ENCODE measurements at places on chromosomes 5 and 9. TPM values are rescaled to one million over a fixed set of nuclear protein-coding genes. Genes with fewer than 3 reads are reported as not detected.

- no peak for DNase-seq
Observed at GRCh38 chr5:154849264-154849785, 1.1 kb downstream of the FAXDC2 start.

DNA sequence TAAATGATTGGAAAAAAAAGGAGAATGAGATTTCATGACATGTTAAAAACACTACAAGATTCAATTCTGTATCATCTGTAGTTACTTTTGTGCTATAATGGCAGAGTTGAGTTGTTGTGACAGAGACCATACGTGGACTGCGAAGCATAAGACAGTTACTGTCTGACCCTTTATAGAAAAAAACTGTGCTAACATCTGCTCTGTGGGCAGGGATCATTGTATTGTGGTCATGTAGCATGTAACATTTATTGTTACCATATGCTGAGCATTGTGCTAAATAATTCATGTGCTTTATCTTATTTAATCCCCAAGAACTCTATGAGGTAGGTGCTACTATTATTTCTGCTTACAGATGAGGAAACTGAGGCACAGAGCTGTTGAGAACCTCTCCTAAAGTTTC is 147.3 kb upstream of the HMHB1 start:
- no peak for DNase-seq

Gene LAMC3
- total RNA-seq = 0.73 TPM

GRCh38 chr9:125608489-125609224 is 98.4 kb downstream of the MAPKAP1 start:
- no peak for DNase-seq

DNA sequence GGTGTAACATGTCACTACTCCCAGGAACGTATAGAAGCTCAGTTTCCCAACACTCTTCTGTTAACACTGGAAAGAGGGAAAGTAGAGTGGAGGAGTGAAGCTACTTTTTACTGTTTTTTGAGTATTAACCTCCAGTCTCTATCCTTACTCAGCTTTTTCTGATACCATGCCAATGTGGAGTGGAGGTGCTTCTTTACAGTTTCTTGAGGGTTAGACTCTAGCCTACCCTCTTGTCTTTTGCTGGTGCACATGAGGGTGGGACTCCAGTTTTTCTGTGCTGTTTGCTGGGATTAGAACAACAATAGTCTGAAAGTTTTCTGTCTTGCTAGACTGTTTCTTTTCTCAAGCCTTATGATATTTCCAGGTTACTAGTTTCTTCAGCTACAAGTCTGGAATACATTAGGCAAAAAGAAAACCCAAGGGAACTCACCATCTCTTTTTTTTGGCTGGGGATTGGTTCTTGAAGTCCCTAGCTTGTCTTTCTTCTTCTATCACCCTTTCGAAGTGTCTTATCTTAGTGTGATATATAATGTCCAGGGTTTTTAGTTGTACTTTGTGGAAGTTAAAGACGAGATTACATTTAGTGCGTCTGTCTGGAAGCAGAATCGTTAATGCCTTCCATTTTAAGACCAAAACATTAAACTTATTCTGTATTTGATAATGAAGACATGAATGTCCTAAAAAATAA is 35.9 kb downstream of the PRR16 start:
- DNase-seq = no peak

GRCh38 chr5:134111741-134112647 is 2.5 kb upstream of the TCF7 start:
- no peak for DNase-seq

- no peak for DNase-seq
Observed at GRCh38 chr9:100322954-100323536, 29.7 kb downstream of the TEX10 start.

DNA sequence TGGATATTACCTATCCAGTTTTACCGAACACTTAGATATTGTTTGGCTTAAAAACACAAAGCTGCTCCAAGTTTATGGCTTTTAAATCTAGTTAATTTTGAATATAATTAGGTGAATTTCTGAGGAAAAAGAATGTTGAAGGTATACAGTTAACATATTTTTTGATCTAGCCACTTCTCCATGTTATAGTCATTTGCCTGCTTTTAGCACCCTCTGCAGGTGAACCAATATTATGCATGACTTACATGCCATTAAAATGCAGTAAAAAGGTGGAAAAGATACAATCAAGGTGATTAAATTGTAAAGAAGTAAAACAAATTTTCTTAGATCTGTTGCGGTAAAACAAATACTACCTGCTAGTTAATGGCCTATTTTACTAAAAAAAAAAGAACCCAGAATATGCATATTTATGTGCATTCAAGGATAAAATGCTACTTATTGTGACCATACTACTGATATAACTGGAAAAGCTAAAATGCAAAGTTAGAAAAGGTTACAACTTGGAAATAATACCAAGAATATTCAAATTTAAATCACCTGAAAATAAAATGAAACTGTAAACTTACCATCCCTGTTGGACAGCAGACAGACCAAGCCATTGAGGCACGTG is 132.1 kb downstream of the AP3B1 start:
- no peak for DNase-seq
